ENCODE measurements at places on chromosomes 5 and 9.

DNA sequence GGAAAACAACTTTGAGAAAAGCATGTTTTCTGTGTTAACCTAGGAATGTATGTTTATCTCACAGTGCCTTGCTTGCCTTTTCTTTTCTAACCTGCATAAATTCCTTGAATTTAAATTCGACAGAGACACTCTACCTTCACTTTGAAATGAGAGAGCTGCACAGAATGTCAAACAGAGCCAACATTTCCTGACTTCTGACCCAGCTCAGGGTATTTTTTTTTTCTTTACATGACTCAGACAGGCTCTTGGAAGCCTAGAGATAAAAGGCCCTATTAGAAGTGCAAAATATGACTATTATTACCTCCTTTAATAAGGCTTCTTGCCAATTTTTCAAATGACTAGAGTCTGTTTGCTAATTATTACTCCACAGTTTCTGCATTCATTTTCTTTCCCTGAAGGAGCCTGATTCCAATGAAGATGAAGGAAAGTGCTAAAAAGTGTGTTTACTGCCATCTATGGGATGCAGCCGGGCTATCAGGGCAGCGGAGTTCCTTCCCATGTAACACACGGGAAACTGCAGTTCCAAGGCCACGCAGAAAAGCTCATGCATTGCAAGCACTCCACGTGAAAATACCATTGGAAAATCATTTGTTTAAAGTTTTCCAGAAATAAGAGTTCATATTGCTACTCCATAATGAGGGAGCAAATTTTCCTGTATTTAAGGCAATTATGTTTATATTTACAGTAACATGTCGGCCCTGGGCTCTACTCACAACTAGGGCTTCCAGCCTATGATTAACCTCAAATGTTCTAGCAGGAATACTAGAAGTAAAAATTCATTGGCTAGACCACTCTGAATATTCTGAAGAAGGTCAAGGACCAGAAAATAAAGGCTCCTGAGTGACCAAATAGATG, 485.6 kb downstream of the ZSWIM6 start:
- DNase-seq = no peak

DNA sequence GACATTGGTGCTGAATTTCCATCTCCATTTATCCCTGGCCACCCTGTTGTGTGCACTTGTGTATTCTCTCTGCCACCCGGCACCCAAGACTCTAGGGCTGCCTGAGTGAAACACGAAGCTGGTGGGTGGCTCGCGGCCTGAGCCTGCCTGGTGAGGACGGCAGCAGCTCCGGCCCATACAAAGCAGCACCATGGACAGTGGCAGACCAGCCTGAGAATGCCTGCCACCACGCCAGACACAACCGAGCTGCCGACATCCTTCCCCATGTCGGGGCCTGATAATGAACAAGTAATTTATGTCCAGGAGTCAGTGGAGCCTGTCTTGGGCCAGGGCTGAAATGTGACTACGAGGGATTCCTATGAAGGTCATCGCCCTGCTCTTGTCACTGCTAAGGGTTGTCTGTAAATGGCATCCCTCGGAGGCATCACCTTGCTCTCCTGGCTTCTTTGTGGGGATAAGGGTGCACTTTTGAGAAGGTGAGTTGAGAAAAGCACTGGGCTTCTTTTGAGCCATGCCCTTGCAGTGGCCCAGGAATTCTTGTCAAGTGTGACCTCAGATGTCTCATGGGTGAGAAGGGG, 175.7 kb downstream of the MELK start:
- no peak for DNase-seq

DNA sequence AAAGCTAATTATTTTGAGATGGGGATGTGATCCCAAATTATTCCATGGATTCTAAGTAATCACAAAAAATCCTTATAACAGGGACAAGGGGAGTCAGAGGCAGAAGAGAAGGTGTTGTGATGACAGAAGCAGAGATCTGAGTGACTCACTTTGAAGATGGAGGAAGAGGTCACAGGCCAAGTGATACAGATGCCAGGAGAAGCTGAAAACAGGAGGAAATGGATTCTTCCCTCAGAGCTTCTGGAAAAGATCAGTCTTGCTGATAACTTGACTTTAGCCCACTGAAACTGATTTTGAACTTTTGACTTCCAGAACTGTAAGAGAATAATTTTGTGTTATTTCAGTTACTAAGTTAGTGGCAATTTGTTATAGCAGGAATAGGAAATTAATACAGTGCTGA, 105.3 kb downstream of the GCNT1 start:
- no peak for DNase-seq

DNA sequence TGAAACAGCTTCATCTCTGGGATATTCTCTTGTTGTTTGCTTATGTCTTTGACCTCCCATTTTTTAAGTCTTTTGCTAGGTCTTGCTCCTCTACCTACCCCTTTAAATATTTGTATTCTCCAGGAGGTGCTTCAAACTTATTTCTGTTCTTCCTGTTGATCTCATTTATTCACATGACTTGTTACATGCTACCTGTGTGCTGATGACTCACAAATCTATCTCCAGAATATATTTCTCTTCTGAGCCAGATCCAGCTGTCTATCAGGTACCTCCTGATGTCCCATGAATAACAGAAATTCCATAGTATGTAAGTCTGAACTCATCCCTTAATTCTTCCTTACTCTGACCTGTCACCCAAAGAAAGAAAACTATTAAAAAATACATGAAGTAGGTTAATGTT, 11.0 kb downstream of the NIPBL start:
- no peak for DNase-seq

DNA sequence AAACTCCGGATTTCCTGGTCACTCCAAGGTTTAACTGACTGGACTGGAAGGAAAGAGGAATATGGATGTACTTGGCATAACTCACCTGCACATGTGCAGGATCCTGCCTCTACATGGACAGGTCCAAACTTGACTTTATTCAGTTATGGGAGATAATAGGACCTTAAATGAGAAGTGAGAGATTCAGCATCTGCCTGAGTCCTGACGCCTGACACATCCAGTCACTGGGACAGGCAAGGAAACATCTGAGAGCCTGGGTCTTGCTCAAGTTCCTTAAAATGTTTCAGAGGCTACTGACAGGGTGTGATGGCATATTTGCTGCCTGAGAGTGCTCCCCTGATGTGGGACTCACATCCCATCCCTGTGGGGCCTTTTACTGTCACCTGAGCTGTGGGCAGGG, 34.9 kb downstream of the ZNF354A start:
- no peak for DNase-seq

DNA sequence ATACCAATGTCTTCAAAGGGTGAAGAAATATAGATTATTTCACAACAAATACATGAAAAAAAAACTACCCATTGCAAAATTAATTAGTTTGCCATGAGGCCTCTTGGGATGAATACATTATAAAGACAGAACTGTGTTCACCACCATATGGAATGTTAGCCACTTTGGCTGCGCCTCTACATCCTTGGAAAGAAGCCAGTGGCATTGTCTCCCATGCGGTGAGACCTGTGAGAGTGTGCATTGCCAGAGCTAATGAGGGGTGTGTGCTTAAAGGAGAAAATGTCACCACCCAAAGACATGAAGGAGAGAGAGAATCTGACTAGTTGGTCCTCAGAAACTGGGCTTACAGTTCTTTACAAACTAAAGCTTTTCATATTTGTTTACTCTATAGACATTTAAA, 110.6 kb downstream of the PLPPR1 start:
- no peak for DNase-seq

GRCh38 chr5:6556089-6556801, 76.6 kb downstream of the NSUN2 start:
- no peak for DNase-seq

DNA sequence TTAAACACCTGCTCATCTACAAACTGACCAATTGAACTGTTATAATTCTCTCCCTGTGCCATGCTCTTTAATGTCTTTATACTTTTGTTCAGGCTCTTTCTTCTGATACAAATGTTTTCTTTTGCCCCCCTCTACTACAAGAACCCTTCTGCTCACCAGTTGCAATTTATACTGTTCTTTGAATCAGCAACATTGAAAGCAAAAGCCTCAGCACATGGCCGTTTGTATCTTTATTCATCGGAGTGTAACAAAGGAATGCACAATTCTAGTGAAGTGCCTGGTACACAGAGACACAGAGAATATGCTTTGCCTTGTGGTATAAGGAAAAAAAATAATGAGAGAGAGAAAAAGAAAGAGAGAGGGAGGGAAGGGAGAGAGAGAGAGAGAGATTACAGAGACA, 547.1 kb downstream of the CDH12 start:
- no peak for DNase-seq

DNA sequence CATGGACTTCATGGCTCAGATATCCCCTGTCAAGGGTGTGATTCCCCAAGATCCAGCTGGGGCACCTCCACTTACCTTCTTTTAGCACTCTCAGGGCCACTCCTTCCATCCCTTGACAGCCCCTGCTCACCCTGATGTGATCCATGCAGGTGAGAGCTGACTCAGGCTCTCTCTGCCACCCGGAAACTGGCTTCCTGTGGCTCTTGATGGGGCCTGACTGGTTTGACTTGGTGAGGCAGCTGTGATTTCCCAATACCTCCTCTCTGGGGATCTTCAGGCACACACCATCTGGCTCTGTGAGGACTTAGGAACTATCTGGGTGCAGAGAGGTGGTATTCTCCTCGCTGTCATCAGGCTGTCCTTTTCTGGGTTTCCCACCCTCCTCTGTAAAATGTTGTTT, 7.9 kb upstream of the FAT2 start:
- DNase-seq = no peak

- DNase-seq = no peak
Measured at GRCh38 chr5:159061834-159062474, 37.8 kb downstream of the EBF1 start.

- DNase-seq = no peak
Measured at GRCh38 chr5:60223342-60223741, 329.8 kb upstream of the PDE4D start.

DNA sequence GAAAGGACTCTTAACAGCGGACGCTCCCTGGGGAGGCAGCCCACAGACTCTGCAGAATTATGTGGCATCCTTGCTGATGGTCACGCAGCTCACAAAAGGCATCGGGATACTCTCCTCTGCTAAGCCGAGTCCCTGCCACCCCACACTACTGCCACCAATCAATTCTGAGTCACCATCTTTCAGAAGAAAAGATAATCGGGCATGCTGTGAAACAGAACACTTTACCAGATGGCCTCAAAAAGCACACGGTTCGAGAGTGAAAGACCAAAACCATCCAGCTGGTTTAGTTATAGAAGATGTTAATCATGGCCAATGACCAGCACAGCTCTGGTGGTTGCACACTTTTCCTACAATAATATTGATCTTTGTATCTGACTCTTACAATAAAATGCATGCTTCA, 136.3 kb downstream of the MYO10 start:
- no peak for DNase-seq

GRCh38 chr9:31251386-31251785, 1133.1 kb upstream of the ACO1 start:
- DNase-seq = no peak

DNA sequence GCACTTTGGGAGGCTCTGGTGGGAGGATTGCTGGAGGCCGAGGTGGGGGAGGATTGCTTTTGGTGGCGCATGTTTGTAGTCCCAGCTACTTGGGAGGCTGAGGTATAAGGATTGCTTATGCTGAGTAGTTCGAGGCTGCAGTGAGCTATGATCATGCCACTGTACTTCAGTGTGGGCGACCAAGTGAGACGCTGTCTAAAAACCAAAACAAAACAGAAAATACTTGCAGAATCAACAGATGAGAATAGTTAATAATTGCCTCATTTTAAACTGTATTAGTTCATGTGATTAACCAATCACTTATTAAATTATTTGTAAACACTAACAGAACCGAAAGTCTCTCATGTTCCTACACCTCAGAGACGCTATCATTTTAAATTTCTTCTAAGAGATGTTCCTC, 118.1 kb downstream of the CCDC171 start:
- no peak for DNase-seq

GRCh38 chr5:148687427-148687826, 33.1 kb upstream of the HTR4 start:
- DNase-seq = no peak

DNA sequence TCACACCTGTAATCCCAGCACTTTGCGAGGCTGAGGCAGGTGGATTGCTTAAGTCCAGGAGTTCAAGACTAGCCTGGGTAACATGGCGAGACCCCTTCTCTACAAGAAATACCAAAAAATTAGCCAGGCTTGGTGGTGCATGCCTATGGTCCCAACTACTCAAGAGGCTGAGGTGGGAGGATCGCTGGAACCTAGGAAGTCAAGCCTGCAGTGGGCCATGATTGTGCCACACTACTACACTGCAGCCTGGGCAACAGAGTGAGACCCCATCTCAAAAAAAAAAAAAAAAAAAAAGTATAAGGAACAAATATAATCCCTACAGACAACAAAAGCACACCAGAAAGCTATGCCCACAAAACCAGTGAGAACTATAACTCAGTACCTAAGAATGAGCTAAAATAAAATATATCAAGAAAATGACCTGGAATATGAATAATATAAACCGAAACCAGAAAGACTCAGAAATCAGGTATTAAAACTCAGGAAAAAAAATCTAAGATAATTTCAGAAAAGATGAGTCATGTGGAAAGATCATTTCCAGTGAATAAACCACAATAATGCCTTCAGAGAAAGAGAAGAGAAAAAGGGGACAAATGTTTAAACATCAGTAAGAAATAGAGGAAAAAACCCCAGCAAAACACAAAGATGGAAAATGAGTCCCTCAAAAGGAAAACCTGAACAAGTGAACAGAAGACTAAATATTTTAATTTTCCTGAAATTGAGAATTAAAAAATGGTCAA, 57.4 kb downstream of the GOLPH3 start:
- no peak for DNase-seq

Measured in T-helper 17 cell (primary cell).